Smooth muscle cell of trachea (primary cell): ENCODE measurements at places on chromosomes 16 and 17. TPM values are rescaled to one million over a fixed set of nuclear protein-coding genes. Genes with fewer than 3 reads are reported as not detected.

The SEC14L5 gene
- total RNA-seq = 0.44 and 2.0 TPM in 2 replicates

The KCNJ12 gene
- 0.15 and 3.6 TPM in 2 replicates for total RNA-seq

The EXOSC6 gene
- total RNA-seq = 24.0 and 36.1 TPM in 2 replicates

The CEMP1 gene
- 0.66 TPM in 1 of 2 replicates, not detected in the other for total RNA-seq

The RHOT2 gene
- total RNA-seq = 51.6 and 57.7 TPM in 2 replicates
